Mesothelial cell of epicardium (in vitro differentiated cells): ENCODE measurements at places on chromosomes 6 and 20. TPM values are rescaled to one million over a fixed set of nuclear protein-coding genes. Genes with fewer than 3 reads are reported as not detected.

DNA sequence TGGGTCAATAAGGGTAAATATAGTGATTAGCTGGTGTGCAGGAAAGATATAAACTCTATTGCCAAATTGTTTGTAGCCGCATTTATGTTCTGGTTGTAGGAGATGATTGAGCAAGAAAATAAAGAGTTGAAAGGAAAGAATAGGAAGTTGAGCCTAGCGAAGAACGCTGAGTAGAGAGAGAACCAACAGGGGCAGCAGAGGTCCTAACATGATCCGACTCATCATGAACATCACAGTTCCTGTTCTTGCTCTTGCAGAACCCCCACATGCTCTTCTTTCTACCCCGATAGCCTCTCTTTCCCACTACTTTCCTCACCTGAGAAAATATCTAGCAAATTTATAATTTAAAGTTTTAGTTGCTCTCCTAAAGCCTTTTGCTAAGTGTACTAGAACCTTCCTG is 9.9 kb upstream of the ID4 start:
- H3K4me3 ChIP-seq, result no peak overlapping the region
- peaks cover 15% of the 10 kb centered on the region for H3K4me1 ChIP-seq
- H3K36me3 ChIP-seq, result peaks cover 9% of the 10 kb centered on the region
- no peak for DNase-seq
- no peaks in the 10 kb centered on the region for H3K27me3 ChIP-seq
- no peak overlapping the region for H3K27ac ChIP-seq

DNA sequence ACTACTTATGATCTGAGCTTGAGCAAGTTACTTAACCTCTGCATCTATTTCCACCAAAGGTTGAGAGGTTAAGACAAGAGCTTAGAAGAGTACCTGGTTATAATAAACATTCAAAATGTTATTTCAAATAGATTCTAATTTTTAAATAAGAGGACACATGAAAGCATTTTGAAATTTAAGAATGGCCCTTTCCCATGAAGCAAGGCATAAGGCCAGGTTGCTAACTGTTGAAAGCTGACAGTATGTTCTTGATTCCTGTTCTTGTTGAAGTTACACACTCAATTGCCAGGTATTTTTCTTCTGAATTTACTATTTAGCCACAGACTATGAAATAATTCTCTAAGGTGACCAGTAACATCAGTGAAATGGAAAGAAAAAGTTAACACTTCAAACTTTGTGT is 14.5 kb downstream of the C6orf62 start:
- H3K4me3 ChIP-seq, result no peak overlapping the region
- no peak overlapping the region for H3K27ac ChIP-seq
- H3K36me3 ChIP-seq, result peaks cover 40% of the 10 kb centered on the region
- no peak for DNase-seq

GRCh38 chr6:75863784-75864183 is 114.7 kb downstream of the MYO6 start:
- no peak for DNase-seq
- no peaks in the 10 kb centered on the region for H3K27me3 ChIP-seq
- no peak overlapping the region for H3K27ac ChIP-seq
- H3K4me3 ChIP-seq, result no peak overlapping the region
- peaks cover 12% of the 10 kb centered on the region for H3K4me1 ChIP-seq

GRCh38 chr20:37439223-37439933 is 81.7 kb upstream of the NNAT start:
- DNase-seq, result no peak
- no peaks in the 10 kb centered on the region for H3K4me1 ChIP-seq
- no peak overlapping the region for H3K4me3 ChIP-seq

Gene CLIC5
- total RNA-seq, result 1.8 to 2.4 TPM (median 2.1 TPM) in 3 replicates

DNA sequence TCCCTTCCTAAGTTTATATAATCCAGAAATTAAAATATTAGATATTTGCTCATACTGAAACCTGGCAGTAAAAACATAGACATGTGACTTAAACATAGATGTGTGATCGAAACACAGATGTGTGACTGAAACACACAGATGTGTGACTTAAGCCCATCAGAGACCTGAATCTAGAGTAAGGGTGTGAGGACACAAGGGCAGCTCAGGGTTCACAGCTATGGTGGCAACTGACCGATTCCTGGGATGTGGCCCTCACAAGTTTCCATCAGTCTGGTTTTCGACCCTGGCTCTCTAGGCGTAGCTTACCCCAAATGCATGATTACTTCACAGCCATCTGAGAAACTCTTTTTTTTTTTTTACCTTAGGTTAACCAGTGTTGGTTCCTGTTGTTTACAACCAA is 137.0 kb downstream of the NRN1 start:
- DNase-seq, result no peak
- H3K4me1 ChIP-seq, result no peaks in the 10 kb centered on the region
- H3K27ac ChIP-seq, result no peak overlapping the region

DNA sequence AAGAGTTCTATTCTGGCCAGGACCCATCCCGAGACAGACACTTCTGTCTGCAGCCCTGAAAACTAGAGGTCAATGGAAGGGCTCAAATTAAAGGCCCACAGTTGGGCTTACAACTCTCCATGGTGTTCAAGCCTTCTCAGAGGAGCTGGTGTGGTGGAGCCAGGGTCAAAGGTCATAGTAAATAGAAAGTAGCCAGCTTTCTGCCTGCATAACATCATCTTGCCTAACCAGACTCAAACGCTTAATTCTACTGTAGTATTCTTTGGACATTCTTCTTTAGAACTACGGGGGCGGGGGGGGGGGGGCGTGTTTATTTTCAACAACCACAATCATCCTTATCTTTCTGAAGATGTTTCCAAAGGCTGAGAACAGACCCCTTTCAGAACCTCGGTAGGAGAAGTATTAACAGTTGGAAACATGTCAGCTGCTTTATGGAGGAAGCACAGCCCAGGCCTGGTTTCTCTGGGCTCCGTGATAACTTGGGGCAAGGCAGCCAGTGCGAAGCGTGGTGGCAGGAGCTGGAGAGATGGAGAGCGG is 1.5 kb upstream of the RREB1 start:
- DNase-seq, result no peak
- H3K36me3 ChIP-seq, result no peaks in the 10 kb centered on the region
- H3K27ac ChIP-seq, result peak overlapping the region; percentile 92

- H3K27ac ChIP-seq, result no peak overlapping the region
- DNase-seq, result no peak
- peaks cover under 1% of the 10 kb centered on the region for H3K27me3 ChIP-seq
- H3K4me1 ChIP-seq, result peaks cover 23% of the 10 kb centered on the region
Measured at GRCh38 chr20:25040438-25040831, 17.5 kb downstream of the ACSS1 start.

GRCh38 chr20:41261790-41262717 is 55.5 kb downstream of the ZHX3 start:
- no peaks in the 10 kb centered on the region for H3K27me3 ChIP-seq
- no peaks in the 10 kb centered on the region for H3K36me3 ChIP-seq
- no peak for DNase-seq
- H3K27ac ChIP-seq, result no peak overlapping the region
- no peaks in the 10 kb centered on the region for H3K4me1 ChIP-seq

DNA sequence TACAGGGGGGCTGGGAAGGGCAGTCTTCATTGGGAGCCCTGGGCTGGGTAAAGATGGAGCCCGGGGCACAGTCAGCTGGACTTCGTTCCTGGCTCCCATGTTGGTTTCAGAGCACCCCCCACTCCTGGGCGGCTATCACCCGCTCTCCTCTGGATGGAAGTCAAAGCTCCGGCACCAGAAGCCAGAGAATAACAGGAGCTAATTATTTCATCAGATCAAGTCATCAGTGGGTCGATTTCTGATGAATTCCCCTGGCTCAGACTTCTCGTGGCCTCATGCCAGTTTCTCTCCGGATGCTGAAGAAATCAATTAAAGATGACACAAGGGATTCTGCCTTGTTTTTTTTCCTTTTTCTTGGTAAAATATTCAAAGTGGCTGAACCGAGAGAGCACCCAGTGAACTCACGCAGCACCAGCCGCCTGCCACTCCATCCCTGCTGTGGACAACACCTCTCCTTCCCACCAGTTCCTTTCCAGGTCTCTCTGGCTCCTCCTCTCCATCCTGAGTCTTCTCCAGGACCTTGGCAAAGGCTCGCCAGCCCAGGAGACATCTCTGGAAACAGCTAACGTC is 22.5 kb downstream of the SULF2 start:
- no peak overlapping the region for H3K4me3 ChIP-seq
- no peak overlapping the region for H3K27ac ChIP-seq
- DNase-seq, result no peak

Gene SLC22A23
- total RNA-seq, result 24.3 to 25.0 TPM (median 24.5 TPM) in 3 replicates

Gene TRIM31
- 0.58 to 0.68 TPM in 2 of 3 replicates, not detected in the other for total RNA-seq

- H3K27ac ChIP-seq, result no peak overlapping the region
- H3K27me3 ChIP-seq, result no peaks in the 10 kb centered on the region
- no peak overlapping the region for H3K4me3 ChIP-seq
- H3K36me3 ChIP-seq, result no peaks in the 10 kb centered on the region
- H3K4me1 ChIP-seq, result no peaks in the 10 kb centered on the region
Measured at GRCh38 chr20:46468508-46468907, 44.9 kb downstream of the ZNF334 start.

DNA sequence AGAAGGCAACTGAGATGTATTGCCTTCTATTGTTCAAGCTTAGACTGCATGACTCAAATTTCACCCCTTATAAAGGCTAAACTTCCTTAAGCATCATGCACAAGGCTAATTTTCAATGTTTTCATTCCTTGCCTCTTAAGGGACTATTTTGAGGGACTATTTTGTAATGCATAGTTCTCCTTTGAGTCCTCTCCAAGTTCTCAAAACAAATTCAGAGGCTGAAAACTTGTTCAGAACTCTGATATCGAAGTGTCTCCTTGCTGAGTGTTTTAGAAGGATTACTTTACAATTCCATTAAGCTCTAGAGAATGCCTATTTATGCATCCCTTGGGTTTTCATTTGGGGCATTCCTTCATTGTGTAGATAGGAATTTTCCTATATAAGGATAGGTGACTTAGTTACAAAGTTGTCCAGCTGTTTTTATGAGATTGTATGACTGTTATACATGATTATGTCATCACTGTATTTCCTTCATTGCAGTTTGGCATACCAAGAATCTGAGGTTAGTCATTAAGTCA is 41.7 kb downstream of the COL19A1 start:
- no peaks in the 10 kb centered on the region for H3K27me3 ChIP-seq
- H3K27ac ChIP-seq, result no peak overlapping the region
- no peak overlapping the region for H3K4me3 ChIP-seq
- DNase-seq, result no peak
- no peaks in the 10 kb centered on the region for H3K4me1 ChIP-seq
- no peaks in the 10 kb centered on the region for H3K36me3 ChIP-seq

DNA sequence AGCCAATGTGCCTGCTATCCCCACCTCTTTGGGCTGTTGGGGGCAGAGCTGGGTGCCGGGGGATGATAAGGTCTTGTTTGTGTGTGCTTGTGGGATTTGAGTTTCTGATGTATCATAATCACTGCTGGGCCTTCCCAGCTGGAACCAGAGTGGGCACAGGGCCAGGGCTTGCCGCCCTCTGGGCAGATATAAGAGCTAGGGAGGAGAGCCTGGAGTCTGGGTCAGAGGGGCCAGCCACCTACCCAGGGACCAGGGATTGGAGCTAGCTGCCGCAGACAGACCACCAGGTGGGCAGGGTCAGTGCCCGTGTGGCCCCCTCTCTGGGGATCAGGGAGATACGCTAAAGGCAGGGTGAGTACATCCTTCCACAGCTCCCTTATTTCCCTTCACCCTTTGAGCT is 3.1 kb upstream of the TLDC2 start:
- no peak for DNase-seq
- no peaks in the 10 kb centered on the region for H3K27me3 ChIP-seq
- no peak overlapping the region for H3K27ac ChIP-seq
- no peak overlapping the region for H3K4me3 ChIP-seq
- H3K4me1 ChIP-seq, result peaks cover 2% of the 10 kb centered on the region

GRCh38 chr20:4942331-4942730 is 59.0 kb downstream of the SLC23A2 start:
- peak overlapping the region; percentile 47 for H3K27ac ChIP-seq
- H3K4me1 ChIP-seq, result peaks cover 10% of the 10 kb centered on the region
- no peaks in the 10 kb centered on the region for H3K36me3 ChIP-seq
- DNase-seq, result no peak

DNA sequence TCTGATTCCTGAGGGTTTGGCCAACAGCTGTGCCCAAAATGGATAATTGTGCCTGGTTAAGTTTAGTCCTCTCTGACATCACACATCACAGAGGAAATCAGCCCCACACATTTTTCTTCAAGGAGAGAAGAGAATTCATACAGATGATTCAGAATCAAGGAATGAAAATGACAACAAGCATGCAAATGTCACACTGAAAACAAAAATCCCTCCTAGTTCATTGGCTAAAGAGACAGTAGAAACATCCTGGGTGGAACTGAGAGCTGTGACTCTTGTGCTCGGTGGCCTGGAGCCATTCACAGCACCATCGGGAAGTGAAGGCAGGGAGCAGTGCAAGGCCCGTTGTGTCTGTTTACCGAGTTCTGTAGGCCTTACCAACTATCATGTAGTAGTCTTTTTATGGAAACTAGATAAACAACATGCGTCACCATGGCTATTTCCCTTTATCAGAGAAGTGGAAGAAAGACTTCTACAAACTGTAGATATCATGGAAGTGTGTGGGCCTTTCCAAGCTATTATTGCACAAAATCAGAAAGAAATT is 81.7 kb upstream of the TENT5A start:
- peaks cover 13% of the 10 kb centered on the region for H3K4me1 ChIP-seq
- H3K27ac ChIP-seq, result peak overlapping the region; percentile 49
- no peaks in the 10 kb centered on the region for H3K27me3 ChIP-seq
- no peak for DNase-seq
- no peaks in the 10 kb centered on the region for H3K36me3 ChIP-seq

- no peaks in the 10 kb centered on the region for H3K4me1 ChIP-seq
- no peaks in the 10 kb centered on the region for H3K36me3 ChIP-seq
- H3K27ac ChIP-seq, result no peak overlapping the region
- no peak for DNase-seq
- no peaks in the 10 kb centered on the region for H3K27me3 ChIP-seq
- H3K4me3 ChIP-seq, result no peak overlapping the region
Measured at GRCh38 chr6:94389218-94389617, 969.9 kb upstream of the EPHA7 start.

DNA sequence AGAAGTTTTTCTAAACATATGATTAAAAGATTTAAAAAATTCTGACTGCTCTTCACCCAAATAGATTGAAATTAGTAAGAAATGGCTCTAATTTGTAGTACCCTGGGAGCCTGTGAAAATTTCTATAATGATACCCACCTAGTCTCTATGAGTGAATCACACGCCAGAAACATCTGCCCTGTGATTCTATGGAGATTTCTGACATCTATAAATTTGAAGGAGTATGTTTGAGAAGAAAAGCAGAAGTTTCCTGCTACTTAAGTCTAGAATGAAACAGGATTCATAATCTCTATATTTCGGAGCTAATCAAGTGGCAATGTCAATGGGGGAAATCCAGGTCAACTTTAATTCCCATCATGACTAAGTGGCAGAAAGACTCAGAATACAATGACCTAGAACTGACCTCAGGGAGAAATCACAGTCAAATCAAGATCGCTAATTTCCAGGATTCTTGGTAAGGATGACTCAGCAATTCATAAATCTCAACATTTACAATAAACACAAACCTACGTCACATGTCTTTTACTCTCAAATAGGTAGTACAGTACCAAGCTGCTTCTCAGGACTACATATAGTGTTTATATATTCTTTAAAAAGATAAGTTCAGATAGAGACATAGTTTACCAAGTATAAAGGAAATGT is 186.2 kb upstream of the TNFAIP3 start:
- peak overlapping the region; percentile 82 for H3K27ac ChIP-seq
- H3K4me1 ChIP-seq, result peaks cover 13% of the 10 kb centered on the region
- no peak for DNase-seq
- peaks cover 3% of the 10 kb centered on the region for H3K36me3 ChIP-seq
- no peak overlapping the region for H3K4me3 ChIP-seq

GRCh38 chr20:61625246-61625645 is 373.2 kb downstream of the CDH4 start:
- H3K27ac ChIP-seq, result no peak overlapping the region
- H3K4me1 ChIP-seq, result peaks cover 3% of the 10 kb centered on the region
- H3K4me3 ChIP-seq, result no peak overlapping the region
- H3K27me3 ChIP-seq, result peaks cover 42% of the 10 kb centered on the region
- DNase-seq, result no peak

Gene TULP4
- 133 to 137 TPM (median 135 TPM) in 3 replicates for total RNA-seq
